Metanephros (tissue), 2 donors: ENCODE measurements at places on chromosomes 12 and 14. TPM values are rescaled to one million over a fixed set of nuclear protein-coding genes. Genes with fewer than 3 reads are reported as not detected.

Gene FAM177A1
- total RNA-seq = 25.8 TPM

Gene POC1B
- 23.9 TPM for total RNA-seq

Gene SOAT2
- 0.41 TPM for total RNA-seq

Gene SLC8A3
- 2.7 TPM for total RNA-seq

Gene SDR9C7
- not detected for total RNA-seq
